ENCODE measurements at places on chromosomes 3 and 15.

- no peak for DNase-seq
These were observed 22.6 kb upstream of the SLC41A3 start for GRCh38 chr3:126106336-126107202.

- no peak for DNase-seq
These were observed 11.2 kb downstream of the CLN6 start for GRCh38 chr15:68218331-68218730.

DNA sequence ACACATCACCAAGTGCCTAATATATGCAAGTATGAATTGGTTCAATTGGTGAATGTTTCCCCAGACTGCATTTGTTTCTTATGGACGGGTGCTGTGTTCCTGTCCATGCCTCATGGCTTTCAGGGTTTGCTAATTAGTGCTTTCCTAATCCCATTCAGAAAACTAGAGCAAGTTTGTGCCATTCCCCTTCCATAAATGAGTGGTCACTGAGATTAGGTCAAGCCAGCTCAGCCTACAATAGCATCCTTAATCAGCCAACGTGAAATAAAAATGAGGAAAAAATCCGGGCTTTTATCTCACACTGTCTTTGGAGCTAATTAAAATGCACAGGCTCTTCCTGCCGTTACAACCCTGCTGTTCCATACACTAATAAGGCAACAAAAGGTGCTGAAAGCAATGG lies 788.8 kb downstream of the ROBO1 start:
- DNase-seq: no peak

- DNase-seq: no peak
These were observed 28.4 kb downstream of the P3H2 start for GRCh38 chr3:190092250-190092649.

DNA sequence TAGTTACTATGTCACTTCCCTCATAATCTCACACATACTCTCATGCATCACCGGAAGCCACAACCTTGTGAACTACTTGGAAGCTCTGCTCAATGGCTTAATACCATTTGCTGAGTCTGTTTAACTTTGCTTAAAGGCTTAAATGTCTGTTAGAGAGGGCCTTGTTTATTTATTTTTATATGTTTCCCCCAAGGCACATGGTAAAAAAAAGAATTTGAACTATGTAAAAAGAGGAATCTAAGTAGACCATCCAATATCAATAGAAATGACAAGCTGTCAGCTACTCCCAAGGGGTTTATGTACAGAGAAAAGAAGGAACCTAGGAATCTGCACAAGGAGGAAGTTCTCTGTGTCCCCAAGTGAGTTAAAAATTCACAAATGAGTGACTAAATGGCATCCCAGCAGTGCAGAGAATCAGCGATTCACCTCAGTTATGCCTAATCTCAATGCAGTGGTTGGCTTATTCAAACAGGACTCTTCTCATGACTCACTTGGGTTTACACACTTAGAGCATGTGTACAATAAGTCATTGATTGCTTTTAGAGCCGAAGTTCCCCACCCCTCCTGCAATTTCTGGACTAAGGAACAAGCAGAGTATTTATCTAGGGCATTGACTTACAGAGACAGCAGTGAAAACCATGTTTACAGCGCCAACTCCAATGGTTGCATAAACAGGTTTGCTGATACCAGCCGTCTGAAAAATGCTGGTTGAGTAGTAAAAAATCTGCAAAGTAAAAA lies 24.4 kb downstream of the SLC2A2 start:
- DNase-seq: no peak

DNA sequence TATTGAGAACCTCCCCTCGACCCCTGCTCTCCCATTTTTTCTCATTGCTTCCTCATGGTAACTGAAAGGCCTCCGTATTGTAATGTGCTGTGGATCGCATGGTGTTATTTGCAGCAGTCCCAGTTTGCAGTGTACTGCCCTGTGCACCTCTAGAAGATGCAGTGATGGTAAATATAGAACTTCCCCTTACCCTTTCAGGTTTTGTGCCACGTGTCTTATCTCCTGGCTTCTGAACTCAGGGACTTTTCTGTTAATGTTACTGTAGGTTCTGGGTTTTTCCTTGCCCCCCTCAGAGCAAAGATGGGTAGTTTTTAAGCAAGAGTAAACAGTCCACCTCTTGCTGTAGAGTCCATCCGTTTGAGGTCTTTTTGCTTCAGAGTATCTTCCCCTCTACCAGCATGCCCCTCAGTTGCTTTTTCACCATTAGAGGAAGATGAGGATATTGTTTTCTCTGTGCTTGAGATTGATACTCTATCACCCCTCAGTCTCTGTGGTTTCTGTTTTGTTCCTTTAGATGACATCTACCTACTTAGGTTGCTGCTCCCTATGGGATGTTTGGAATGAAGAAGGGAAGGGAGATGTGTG lies 22.4 kb downstream of the CHD2 start:
- DNase-seq: no peak

DNA sequence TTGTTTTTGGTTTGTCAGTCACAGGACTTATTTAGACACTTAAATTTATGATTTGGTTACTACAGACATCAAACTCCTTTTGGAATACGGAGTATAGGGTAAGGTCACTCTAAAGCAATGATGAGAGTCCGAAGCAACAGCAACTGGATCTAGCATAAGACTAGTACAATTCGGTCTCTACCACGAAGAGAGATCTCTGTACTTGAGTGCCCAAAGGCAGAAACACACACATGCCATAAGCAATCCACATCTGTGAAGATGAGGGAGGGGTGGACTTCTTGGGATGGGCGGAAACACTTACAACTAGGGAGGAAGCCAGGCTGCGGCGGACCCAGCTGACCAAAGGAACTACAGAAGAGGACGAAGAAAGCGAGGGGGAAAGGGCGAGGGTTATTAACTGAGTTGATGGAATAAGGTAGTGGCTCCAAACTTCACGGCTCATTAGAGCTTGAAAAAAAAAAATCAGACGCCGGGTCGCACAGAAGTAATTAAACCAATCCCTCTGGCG lies 595 bp downstream of the DPH6 start:
- DNase-seq: peak; percentile 40

GRCh38 chr15:43277231-43277823 lies 10.6 kb upstream of the TGM5 start:
- DNase-seq: no peak

GRCh38 chr3:114504941-114505628 lies 211.3 kb downstream of the TIGIT start:
- DNase-seq: no peak

GRCh38 chr3:9581742-9582141 lies 28.1 kb upstream of the LHFPL4 start:
- no peak for DNase-seq
